ENCODE measurements at places on chromosomes 6 and 20. TPM values are rescaled to one million over a fixed set of nuclear protein-coding genes. Genes with fewer than 3 reads are reported as not detected.

The MYBL2 gene
- total RNA-seq: 71.1 TPM

The SLC22A2 gene
- total RNA-seq: not detected

The CST1 gene
- total RNA-seq: not detected

DNA sequence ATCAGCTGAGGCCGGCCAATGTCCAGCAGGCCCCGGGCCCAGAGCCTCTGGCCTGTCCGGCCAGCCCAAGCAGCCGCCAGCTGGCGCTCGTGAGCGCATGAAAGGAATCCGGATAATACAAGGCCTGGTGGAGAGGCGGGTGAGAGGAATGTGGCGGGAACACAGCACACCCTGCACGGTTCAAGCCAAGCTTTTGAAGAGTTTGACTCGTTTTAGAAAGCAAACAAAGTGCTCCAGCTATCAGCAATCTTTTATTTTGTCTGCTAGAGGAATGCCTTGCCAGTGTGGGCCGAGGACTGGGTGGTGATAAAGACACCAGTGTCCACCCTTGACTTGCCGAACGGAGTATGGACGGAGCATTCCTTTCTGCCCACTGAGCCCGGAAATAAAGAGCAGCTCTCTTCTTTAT, 9.3 kb upstream of the NEDD9 start:
- no peaks in the 10 kb centered on the region for H3K36me3 ChIP-seq
- H3K27me3 ChIP-seq: no peaks in the 10 kb centered on the region
- DNase-seq: no peak
- H3K4me1 ChIP-seq: no peaks in the 10 kb centered on the region
- no peak overlapping the region for H3K4me3 ChIP-seq

- no peak overlapping the region for H3K27ac ChIP-seq
- H3K27me3 ChIP-seq: no peaks in the 10 kb centered on the region
- no peaks in the 10 kb centered on the region for H3K36me3 ChIP-seq
- no peak for DNase-seq
Measured at GRCh38 chr6:39144481-39145173, 29.6 kb upstream of the SAYSD1 start.

DNA sequence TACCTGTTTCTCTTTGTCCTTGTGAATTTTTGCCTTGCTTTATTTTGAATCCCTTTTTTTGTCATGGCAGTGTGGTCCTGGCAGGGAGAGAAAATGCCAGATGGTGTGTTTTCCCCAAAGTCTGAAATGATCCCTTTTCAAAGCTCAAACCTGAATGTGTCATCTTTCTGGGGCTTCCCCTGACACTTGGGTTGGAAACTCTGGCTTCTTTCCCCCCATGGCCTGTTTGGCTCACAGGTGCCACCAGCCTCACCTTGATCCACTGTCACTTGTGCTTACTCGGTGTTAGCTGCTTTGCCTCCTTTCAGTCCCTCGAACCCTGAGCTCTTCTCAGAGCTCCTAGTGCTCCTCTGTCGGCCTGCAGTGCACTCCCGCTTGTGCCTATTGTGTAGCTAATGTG, 22.3 kb downstream of the MYBL2 start:
- no peaks in the 10 kb centered on the region for H3K27me3 ChIP-seq
- no peak for DNase-seq

DNA sequence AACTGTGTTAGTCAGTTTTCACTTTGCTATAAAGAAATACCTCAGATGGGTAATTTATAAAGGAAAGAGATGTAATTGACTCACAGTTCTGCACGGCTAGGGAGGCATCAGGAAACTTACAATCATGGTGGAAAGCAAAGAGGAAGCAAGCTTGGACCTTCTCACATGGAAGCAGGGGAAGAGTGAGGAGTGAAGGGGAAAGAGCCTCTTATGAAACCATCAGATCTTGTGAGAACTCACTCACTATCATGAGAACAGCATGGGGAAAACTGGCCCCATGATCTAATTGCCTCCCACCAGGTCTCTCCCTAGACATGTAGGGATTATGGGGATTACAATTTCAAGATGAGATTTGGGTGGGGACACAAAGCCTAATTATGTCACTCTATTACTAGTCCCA, 41.3 kb upstream of the PLAGL1 start:
- no peak overlapping the region for H3K4me3 ChIP-seq
- no peaks in the 10 kb centered on the region for H3K27me3 ChIP-seq
- H3K27ac ChIP-seq: no peak overlapping the region
- DNase-seq: no peak

DNA sequence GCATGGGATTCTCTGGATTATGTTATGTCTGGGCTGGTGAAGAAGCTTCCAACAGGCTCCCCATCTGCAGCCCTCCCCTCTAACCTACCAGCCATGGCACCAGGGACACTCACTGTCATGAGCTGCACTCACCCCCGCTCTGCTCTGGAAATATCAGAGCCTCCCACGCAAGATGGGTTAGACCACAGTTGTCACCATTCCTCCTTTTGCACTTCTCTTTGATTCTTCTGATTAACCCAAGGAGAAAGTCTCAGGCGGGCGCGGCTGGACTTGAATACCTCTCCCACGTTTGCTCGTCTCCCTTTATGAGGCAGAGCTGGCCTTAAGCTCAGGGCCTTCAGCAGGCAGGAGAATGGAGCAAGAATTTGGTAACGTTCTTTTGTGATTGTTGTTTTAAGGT, 128.1 kb downstream of the CEBPB start:
- H3K4me1 ChIP-seq: no peaks in the 10 kb centered on the region
- H3K27ac ChIP-seq: no peak overlapping the region
- DNase-seq: no peak
- H3K27me3 ChIP-seq: no peaks in the 10 kb centered on the region
- no peak overlapping the region for H3K4me3 ChIP-seq
- H3K36me3 ChIP-seq: no peaks in the 10 kb centered on the region

GRCh38 chr6:34867484-34867883, 20.4 kb downstream of the TAF11 start:
- H3K27ac ChIP-seq: no peak overlapping the region
- no peaks in the 10 kb centered on the region for H3K36me3 ChIP-seq
- no peaks in the 10 kb centered on the region for H3K4me1 ChIP-seq
- H3K4me3 ChIP-seq: no peak overlapping the region
- no peaks in the 10 kb centered on the region for H3K27me3 ChIP-seq

All from colonic mucosa (tissue), 4 donors.